Stimulated activated CD4-positive, alpha-beta T cell treated with anti-CD3 and anti-CD28 coated beads, Interleukin-4, amount 100 ng/mL, for 1 hour (primary cell): ENCODE measurements at places on chromosomes 1 and 21.

- no peak for DNase-seq
These were observed 15.6 kb upstream of the THEM4 start for GRCh38 chr1:151924691-151925587.

- DNase-seq, result no peak
These were observed 2.4 kb downstream of the CD84 start for GRCh38 chr1:160576884-160577283.

GRCh38 chr1:41368366-41368765 is 7.1 kb downstream of the FOXO6 start:
- DNase-seq, result no peak

GRCh38 chr1:151639466-151639865 is 27.6 kb downstream of the SNX27 start:
- DNase-seq, result no peak

DNA sequence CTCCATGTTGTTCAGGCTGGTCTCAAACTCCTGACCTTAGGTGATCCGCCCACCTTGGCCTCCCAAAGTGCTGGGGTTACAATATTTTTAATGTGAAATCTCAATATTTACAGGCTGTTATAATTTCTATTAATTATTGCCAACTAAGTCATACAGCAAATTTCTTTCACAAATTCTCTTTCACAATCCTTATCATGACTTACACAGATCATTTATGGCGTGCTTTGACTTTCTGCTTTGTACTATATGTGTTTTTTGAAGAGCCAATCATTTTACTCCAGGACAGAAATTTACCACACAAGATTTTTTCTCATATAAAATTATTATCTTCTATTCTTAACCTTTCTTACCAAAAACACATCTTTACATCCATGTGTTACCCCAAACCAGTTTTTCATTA is 1729.9 kb downstream of the NCAM2 start:
- no peak for DNase-seq

DNA sequence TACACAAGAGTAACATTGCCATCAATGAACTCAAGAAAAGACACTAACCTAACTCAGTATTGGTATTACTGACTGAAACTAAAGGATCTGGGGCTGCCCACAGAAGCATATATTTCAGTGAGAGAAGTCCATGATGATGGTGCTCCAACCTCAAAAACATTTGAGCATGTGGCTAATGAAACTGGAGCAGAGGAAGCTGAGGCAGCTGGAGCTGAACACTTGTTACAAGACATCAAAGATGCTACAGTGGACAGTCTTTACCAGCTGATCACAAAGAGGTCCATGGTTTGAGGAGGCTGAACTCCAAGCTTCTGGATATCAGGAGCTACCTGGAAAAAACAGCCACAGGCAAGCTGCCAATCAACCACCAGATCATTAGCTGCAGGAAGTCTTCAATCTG is 42.2 kb upstream of the TTC39A start:
- no peak for DNase-seq

GRCh38 chr1:181656491-181656890 is 173.2 kb downstream of the CACNA1E start:
- DNase-seq, result no peak

- no peak for DNase-seq
These were observed 1372.9 kb upstream of the ADGRL2 start for GRCh38 chr1:80427881-80428280.

DNA sequence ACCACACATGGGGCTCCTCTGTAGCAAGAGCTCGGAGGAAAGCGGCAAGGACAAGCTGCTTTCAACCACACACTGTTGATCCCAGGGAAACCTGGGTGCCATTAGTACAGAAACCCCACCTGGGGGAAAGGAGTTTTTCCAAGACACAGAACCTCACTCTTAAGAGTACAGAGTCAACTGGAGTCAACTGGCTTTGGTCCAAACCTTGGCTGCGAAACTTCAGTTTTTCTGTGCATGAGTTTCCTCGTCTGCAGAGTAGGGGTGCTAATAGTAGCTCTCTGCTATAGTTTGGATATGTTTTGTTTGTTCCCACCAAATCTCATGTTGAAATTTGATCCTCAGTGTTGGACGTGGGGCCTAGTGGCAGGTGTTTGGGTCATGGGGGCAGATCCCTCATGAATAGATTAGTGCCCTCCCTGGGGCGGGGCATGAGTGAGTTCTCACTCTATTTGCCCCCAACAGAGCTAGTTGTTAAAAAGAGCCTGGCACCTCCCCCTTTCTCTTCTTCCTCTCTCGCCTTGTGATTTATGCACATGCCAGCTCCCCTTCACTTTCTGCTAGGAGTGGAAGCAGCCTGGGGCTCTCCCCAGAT is 161.1 kb downstream of the PIGK start:
- no peak for DNase-seq

DNA sequence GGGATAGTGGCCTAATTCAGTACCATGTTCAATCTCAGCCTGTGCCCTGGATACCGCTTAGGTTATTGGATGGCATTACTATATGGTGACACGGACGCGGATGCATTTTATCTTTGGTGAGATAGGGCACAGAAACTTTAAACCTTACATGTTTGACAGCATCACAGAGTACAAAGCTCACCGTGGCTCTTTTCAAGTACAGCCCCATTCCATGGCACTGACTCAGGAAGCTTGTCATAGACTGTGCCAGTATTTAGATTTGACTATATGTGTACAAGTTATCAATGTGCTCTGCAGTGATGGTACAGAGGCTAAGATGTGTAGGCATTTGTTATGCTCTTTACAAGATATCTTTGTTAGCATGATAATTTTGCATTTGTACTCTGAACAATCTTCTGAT is 169.0 kb downstream of the RYR2 start:
- no peak for DNase-seq
